ENCODE measurements at places on chromosomes 7 and 10.
A peak's percentile ranks its signal among the peaks of the same experiment; 100 is the strongest.

DNA sequence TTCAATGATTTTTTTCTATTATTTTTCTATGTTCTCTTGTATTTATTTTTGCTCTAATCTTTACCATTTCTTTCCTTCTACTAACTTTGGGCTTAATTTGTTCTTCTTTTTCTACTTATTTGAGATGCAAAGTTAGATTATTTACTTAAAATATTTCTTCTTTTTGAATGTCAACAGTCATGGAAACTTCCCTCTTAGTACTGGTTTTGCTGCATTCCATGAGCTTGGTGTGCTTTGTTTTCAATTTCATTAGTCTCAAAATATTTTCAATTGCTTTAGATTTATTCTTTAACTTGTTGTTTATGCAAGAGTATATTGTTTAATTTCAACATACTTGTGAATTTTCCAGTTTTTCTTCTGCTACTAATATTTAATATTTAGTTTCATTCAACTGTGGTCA is 230.4 kb downstream of the LRRTM3 start:
- DNase-seq, result no peak

DNA sequence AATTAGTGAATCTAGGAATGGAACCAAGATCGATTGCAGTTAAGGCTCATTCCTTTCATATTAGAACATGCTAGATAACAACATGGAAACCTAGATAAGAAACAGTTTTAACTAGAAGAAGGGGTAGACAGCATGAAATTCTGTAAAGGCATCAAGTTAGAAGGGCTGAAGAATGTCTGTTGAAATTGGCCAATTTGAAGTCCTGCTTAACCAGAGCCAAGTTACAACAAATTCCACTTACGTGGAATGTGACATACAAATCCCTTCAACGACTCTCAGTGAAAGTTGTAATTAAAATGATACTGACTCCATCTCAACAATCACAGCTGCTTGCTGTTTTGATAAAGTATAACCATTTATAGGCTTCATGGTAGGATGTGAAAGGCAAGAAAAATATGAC is 1065.7 kb downstream of the DNAJB9 start:
- no peak for DNase-seq

GRCh38 chr7:124191713-124192112 is 158.8 kb upstream of the TMEM229A start:
- no peak for DNase-seq

GRCh38 chr7:75631711-75632110 is 107.0 kb downstream of the HIP1 start:
- no peak for DNase-seq

DNA sequence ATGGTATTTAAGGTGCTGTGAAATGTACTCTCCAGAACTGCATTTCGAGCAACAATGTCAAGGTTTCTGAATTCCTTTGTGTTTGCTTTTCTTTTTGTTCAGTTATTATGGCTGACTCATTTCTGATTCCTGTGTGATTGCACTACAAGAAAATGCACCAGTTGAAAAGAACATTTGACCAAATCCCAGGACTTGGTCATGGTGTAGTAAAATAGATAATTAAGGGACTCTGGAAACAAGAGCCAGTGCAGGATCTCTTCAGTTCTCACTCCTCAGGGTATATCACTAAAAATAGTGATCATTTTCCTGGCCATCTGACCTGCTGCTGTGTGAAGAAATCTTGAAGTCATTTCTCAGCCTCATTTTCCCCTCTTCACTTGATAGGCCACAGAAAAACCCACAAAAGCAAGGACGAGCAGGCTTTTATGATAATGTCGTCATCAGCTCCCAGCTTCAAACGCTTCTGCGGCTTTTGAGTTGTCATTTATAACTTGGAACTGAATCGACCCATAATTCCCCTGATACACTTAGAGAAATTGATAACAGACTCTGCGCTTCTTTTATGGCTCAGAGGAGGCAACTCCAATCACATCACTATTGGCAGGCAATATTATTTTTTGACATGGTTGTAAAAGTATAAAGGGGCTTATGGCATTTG is 274.7 kb downstream of the HDAC9 start:
- peak; percentile 94 for DNase-seq
